ENCODE measurements at places on chromosomes 4 and X. TPM values are rescaled to one million over a fixed set of nuclear protein-coding genes. Genes with fewer than 3 reads are reported as not detected.

The JAKMIP1 gene
- 2.3 TPM for total RNA-seq

The SOWAHB gene
- not detected for total RNA-seq

The TCEAL8 gene
- 11.3 TPM for total RNA-seq

The CXXC4 gene
- total RNA-seq, result not detected

The CT83 gene
- not detected for total RNA-seq

The MFAP3L gene
- 1.4 TPM for total RNA-seq

The ASB12 gene
- not detected for total RNA-seq

The SLC6A8 gene
- 2.9 TPM for total RNA-seq

The ARSJ gene
- not detected for total RNA-seq

The HSFX2 gene
- not detected for total RNA-seq

The GPR78 gene
- total RNA-seq, result not detected

The GRK4 gene
- total RNA-seq, result 1.3 TPM

The DCAF12L1 gene
- not detected for total RNA-seq

All from CD8-positive, alpha-beta T cell (primary cell).